HS-27A (cell line): ENCODE measurements at places on chromosomes 3 and 15.

DNA sequence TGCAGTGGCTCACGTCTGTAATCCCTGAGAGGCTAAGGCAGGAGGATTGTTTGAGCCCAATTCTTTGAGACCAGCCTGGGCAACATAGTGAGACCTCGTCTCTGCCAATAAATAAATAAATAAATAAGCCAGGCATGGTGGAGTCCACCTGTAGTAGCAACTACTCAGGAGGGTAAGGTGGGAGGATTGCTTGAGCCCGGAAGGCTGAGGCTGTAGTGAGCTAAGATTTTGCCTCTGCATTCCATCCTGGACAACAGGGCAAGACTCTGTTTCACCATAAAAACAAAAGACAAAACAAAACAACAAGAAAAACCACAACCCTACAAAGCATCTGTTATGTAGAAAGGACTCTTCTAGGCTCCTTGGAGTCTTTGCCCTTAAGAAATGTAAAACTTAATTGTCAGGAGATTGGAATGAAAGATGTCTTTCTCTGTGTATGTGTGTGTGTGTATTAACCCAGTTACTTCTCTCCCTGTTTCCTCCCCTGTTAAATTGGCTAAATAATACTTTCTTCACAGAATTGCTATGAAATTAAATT lies 9.5 kb downstream of the NECTIN3 start:
- DNase-seq, result no peak

DNA sequence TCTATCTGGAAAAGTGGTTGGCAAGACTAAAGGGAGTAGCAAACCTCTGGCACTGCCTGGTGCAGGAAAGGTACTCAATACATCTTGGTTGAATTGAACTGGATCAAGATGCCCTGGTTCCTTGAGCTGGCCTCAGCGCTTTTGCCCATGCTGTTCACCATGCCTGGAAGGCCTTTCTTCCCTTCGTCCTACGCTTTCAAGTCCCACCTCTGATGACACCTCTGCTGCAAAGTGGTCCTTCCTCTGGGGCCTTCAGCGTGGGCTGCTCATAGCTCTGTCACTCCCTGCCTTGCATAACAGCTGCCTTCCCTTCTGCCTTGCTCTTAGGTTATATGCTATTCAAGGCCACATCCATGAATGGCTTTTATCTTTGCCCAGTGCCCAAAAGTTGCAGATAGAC lies 23.0 kb downstream of the ITGA11 start:
- DNase-seq, result no peak

DNA sequence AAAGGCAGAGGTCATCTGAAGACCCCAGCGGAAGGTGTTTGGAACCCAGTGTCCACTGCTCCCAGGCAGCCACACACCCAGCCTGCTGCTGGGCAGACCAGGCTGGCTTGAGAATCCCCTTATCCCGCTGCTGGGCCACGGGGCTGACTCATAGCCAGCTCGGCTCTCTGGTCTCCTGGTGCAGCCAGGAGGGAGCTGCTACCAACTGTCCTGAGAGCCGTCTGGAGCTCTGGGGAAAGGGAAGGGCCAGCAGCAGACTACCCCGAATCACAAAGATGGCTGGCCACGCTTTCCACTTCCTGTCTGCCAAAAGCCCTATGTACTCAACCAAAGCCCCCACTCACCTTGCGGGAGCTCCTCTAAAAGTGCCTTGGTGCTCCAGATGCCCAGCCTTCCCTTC lies 38.3 kb downstream of the WHAMM start:
- no peak for DNase-seq

DNA sequence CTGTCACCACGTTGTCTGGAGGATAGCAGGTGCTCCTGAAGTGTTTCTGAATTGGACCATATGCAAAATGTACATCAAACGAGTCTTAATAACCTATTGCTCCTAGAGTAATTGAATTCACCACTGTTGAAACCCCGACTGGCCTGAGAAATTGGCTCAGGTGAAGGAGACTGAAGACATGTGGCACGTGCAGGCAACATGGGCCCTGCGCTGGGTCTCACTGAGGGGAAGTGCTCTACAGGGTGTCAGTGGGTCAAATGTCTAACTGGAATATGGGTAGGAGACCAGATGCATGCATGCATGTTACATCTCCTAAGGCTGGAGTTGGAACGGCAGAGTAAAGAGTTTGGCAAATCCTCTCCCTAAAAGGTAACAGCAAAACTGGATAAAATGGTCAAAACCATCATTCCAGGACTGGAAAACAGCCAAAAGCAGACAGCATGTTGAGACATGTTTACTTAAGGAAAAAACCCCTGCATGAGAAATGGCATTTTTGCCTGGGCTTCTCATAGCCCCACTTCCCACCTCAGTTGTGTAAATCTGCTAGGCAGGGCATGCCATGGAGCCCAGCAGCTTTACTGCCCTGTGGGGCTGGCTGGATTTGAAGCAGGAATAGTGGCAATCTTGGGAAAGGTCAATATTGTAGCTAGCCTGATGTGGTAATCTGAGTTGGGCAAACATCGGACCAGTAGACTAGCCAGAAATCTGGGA lies 131.3 kb downstream of the TJP1 start:
- no peak for DNase-seq

DNA sequence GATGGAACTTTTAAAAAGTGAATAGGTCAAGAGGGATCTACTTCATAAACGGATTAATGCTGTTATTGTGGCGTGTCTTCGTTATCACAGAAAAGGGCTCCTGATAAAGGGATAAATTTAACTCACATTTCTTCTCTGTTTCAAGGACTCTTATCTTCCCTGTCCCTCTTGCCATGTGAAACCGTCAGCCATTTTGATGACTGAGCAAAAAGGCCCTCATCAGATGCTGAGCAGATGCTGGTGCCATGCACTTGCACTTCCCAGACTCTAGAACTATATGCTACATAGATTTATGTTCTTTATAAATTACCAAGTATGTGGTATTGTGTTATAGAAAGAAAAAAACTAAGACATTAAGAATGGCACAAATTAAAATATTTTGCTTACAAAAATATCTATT lies 1011.8 kb upstream of the GBE1 start:
- DNase-seq, result no peak

DNA sequence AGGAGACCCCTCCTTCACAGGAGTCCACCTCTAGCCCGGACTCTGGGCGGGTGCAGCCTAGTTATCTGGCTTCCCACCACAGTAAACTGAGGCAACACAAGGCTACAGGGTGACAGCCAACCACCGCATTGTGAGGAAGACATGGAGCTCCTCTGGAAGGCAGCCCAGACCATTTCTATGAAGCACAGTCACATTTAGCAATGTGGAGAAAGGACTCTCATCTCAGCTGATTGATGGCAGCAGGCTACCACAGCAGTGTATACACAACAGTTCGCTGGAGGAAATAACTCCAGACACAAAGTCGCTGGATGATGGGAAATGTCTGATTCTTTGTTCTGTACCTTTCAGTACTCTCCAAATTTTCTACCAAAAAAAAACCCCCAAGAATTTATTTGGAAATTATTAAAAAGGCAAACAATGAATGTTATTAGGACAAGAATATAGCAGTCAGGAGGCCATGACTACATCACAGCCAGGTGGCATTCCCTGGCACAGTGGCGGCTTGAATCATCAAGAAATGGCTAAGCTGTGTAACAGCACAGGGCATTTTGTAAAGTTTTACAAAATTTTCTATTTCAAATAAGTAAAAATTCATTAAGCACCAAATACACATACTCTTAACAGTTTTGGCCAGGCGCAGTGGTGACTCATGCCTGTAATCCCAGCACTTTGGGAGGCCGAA lies 40.1 kb downstream of the FAN1 start:
- DNase-seq, result no peak

DNA sequence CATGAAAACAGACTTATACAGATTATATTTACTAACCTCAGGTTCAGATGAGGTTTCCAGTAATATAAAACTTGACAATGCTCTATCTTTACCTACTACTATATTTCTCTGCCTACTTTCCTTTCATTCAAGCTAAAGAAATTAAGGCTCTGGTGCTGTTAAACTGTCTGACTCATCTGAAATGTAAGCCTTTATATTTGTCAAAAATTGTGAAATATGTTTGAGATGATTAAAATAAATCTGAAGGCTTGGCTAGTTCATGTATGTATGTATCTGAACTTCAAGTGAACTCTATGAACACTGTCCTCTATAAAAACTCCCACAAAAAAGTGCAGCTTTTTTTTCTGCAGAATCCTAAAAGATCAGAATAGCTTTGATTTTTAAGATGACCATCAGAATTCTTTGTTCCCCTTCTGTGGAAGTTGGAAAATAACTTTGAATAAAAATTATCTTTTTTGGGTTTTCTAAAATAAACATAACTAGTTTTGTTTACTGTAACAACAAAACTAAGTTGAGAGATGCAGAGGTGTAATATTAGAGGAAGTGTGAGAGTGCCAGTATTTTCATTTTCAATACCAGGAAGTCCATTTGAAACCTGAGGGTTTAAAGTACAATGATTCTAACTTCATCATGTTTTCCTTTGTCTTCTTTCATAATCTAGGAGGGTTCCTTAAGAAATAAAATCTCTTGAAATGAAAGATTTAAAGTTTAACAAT lies 42.2 kb downstream of the ILDR1 start:
- DNase-seq, result no peak

- DNase-seq, result no peak
Measured at GRCh38 chr15:79541196-79541595, 109.1 kb downstream of the MINAR1 start.

GRCh38 chr15:57586661-57587424 lies 4.9 kb upstream of the MYZAP start:
- DNase-seq, result no peak

- DNase-seq, result no peak
Measured at GRCh38 chr3:54967731-54968161, 39.9 kb upstream of the LRTM1 start.

DNA sequence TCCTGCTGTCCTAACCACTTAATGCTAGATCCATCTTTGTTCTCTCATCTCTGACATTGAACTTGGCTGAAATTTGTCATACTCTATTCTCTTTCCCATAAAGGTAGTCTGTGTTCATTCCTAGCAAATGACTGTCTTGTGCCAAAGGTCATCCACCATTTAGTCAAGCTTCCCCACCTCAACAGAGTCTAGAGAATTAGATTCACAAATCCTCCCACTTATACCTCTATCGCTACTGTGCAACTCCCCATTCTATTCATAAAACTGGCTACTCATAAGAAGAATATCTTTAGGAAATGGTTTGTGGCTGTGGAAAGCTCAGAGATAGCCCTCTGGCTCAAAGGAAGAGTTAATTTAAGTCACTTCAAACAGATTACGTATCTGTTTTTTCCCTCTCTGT lies 59.7 kb upstream of the MBNL1 start:
- no peak for DNase-seq

- DNase-seq, result no peak
Measured at GRCh38 chr3:4950351-4950784, 28.9 kb upstream of the BHLHE40 start.

DNA sequence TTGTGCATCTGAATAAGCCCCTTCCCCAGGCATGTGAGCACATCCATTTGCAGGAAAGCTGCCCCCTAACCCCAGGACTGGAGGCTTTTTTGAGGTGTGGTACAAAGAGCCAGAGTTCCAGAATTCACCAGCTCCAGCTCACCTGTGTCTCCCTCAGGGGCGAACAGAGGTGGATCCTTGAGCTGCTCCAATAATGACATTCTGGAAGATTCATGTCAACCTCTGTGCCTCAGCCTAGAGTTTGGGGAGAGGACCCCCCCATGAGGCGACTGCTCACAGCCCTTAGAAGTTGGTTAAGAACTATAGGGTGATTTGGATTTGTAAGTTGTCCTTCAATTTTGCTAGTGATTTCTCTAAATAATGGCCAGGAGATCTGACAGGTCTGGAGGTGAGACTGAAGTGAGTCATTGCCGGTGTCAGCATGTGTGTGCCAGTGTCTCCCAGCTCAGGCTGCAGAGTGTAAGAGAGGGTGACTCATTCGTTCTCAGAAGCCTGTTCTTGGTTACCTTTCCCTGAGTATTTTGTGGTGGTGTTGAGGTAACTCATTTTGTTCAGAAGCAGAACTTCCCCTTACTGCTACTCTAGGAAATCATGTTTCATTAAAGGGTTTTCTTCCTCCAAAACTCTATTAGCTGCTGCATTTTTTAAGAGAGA lies 136.9 kb upstream of the TOPAZ1 start:
- no peak for DNase-seq
